Mesothelial cell of epicardium (in vitro differentiated cells): ENCODE measurements at places on chromosomes 12 and 14. TPM values are rescaled to one million over a fixed set of nuclear protein-coding genes. Genes with fewer than 3 reads are reported as not detected.

Gene PGF
- total RNA-seq: 8.4 to 9.6 TPM (median 8.6 TPM) in 3 replicates

Gene LMO3
- total RNA-seq: 0.53 to 0.69 TPM (median 0.61 TPM) in 3 replicates

- no peak overlapping the region for H3K4me3 ChIP-seq
- no peak for DNase-seq
- H3K36me3 ChIP-seq: peaks cover 20% of the 10 kb centered on the region
- peak overlapping the region; percentile 63 for H3K27ac ChIP-seq
- H3K4me1 ChIP-seq: no peaks in the 10 kb centered on the region
Measured at GRCh38 chr12:113874999-113875561, 91.0 kb downstream of the RBM19 start.

DNA sequence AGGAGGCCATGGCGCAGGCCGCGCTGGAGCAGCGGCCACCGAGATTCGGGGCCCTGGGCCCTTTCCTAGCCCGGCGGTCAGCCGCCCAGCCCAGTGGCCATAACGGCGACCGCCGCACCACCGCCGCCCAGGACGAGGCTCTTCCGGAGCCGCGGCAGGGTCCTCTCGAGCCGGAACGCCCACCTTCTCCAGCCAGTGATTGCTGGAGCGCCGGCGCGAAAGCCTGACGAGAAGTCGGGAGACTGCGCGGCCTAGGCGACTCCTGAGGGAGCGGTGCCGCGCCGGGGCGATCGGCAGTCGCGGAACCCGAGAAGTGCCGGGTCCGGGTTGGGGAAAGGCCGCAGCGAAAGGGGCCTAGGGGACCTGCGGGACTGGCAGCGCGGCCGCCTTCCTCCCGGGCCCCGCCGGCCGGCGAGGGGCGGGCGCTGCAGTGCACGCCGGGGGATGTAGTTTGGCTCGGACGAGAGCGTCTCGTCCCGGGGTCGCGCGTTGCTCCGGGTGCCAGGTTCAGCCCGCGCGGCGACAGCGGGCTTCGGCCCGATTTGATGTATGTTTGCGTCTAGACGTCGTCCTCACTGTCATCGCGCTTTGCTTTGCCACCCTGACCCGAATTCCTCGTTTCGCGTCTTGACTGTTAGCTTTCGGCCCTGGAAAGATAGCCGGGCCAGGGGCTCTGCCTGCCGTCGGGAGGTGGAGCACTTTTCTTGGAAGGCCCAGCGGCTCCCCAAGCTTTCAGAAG, at the start of gene VTI1B:
TSS of gene VTI1B (minus strand) at position 153 of the 739 bp plus-strand sequence. CDS start at position 10, 143 bp downstream.
- peak; percentile 75 for DNase-seq
- no peaks in the 10 kb centered on the region for H3K27me3 ChIP-seq
- peak within 1 kb of the TSS; percentile 99 for H3K27ac ChIP-seq
- H3K4me1 ChIP-seq: peaks cover 14% of the 10 kb centered on the region
- H3K36me3 ChIP-seq: peaks cover 5% of the 10 kb centered on the region
- H3K4me3 ChIP-seq: peak within 1 kb of the TSS; percentile 96

DNA sequence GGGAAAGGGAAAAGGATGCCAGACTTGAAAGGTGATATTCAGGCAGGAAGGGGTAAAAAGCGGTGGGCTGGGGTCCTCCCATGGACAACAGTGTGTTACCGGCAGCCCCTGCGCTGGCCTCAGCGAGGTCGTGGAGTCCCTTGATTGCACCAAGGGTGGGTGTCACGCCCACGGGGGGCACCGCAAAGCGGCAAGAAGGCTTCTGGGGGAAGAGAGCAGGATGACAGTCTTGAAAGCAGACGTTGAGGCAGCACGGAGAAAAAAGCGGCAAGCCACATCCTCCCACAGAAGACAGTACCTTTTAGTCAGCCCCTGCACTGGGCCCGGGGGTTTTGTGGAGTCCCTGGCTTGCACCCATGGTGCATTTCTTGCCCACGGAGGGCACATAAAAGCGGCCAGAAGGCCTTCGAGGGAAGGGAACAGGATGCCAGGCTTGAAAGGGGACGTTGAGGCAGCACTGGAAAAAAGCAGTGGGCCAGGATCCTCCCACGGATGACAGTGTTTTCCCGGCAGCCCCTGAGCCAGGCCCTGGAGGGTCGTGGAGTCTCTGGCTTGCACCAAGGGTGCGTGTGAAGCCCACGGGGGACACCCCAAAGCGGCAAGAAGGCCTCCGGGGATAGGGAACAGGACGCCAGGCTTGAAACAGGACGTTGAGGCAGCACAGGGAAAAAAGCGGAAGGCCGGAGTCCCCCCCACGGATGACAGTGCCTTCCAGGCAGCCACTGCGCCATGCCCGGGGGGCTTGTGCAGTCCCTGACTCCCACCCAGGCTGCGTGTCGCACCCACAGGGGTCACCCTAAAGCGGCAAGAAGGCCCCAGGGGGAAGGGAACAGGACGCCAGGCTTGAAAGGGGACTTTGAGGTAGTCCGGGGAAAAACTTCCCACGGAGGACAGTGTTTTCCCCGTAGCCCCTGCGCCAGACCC, 162.2 kb upstream of the ALG10B start:
- no peaks in the 10 kb centered on the region for H3K4me1 ChIP-seq
- H3K27ac ChIP-seq: no peak overlapping the region
- no peak overlapping the region for H3K4me3 ChIP-seq

- no peak overlapping the region for H3K27ac ChIP-seq
- H3K36me3 ChIP-seq: no peaks in the 10 kb centered on the region
- no peaks in the 10 kb centered on the region for H3K4me1 ChIP-seq
- H3K4me3 ChIP-seq: no peak overlapping the region
Measured at GRCh38 chr12:30622509-30622908, 73.2 kb downstream of the IPO8 start.

GRCh38 chr14:74019408-74020137, 424 bp downstream of the BBOF1 start:
- no peak for DNase-seq
- H3K36me3 ChIP-seq: no peaks in the 10 kb centered on the region
- H3K4me1 ChIP-seq: peaks cover 12% of the 10 kb centered on the region
- peak overlapping the region; percentile 87 for H3K4me3 ChIP-seq
- H3K27me3 ChIP-seq: no peaks in the 10 kb centered on the region
- peak overlapping the region; percentile 97 for H3K27ac ChIP-seq

- no peak for DNase-seq
- H3K27ac ChIP-seq: no peak overlapping the region
- H3K4me3 ChIP-seq: no peak overlapping the region
- peaks cover 5% of the 10 kb centered on the region for H3K36me3 ChIP-seq
- H3K4me1 ChIP-seq: peaks cover 9% of the 10 kb centered on the region
- no peaks in the 10 kb centered on the region for H3K27me3 ChIP-seq
Measured at GRCh38 chr12:65810036-65810435, 14.2 kb upstream of the HMGA2 start.

GRCh38 chr12:56346675-56347074, 8.0 kb downstream of the IL23A start:
- H3K27ac ChIP-seq: no peak overlapping the region
- H3K4me3 ChIP-seq: no peak overlapping the region
- H3K4me1 ChIP-seq: no peaks in the 10 kb centered on the region
- DNase-seq: no peak
- H3K27me3 ChIP-seq: no peaks in the 10 kb centered on the region
- peaks cover 52% of the 10 kb centered on the region for H3K36me3 ChIP-seq

- no peak for DNase-seq
- no peak overlapping the region for H3K4me3 ChIP-seq
- H3K36me3 ChIP-seq: peaks cover 1% of the 10 kb centered on the region
- no peaks in the 10 kb centered on the region for H3K27me3 ChIP-seq
- peak overlapping the region; percentile 21 for H3K27ac ChIP-seq
Measured at GRCh38 chr12:70190262-70191010, 52.8 kb upstream of the CNOT2 start.
